ENCODE measurements at places on chromosomes 12 and 14.
A peak's percentile ranks its signal among the peaks of the same experiment; 100 is the strongest.

DNA sequence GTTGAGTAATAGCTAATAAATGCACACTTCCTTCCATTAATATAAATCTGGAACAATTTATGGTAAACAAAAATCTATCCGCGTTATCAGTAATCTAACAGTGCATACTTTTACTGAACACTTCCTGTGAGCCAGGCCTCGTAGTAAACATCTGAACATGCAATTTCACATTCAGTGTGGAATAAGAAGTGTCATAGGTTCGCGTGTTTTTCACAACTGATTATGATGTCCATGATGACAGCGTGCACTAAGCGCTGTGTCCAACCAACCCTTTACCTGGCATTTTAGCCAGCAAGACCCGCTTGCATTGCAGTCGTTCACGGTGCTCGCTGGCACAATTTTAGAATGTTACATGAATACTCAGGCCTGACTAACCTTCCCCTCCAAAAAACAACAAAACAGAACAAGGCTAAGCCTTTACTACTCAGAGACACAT lies 2.1 kb downstream of the PNMA1 start:
- DNase-seq, result peak; percentile 30

DNA sequence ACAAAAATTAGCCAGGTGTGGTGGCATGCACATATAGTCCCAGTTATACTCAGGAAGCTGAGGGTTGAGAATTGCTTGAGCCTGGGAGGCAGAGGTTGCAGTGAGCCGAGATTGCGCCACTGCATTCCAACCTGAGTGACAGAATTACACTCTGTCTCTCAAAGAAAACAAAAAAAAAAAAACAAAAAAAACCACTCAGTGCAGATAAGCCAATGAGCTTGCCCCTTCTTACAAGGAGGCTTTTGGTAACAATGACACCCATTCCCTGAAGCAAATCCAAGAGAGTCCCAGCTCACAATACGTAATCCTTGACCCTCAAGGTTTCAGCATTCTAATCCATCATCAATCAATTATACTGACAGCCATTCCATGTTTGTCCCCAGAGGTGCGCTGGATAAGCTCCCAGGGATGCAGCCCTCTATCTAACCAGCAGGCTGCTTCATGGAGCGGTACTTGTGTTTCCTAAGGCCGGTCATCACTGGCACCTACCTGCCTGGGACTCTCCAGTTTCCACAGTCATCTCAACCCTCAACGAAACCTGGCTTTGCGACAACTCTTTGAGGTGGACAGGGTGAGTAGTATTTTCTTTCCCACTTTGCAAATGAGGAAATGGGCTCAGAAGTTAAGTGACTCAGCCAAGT lies 12.4 kb downstream of the GCN1 start:
- no peak for DNase-seq

DNA sequence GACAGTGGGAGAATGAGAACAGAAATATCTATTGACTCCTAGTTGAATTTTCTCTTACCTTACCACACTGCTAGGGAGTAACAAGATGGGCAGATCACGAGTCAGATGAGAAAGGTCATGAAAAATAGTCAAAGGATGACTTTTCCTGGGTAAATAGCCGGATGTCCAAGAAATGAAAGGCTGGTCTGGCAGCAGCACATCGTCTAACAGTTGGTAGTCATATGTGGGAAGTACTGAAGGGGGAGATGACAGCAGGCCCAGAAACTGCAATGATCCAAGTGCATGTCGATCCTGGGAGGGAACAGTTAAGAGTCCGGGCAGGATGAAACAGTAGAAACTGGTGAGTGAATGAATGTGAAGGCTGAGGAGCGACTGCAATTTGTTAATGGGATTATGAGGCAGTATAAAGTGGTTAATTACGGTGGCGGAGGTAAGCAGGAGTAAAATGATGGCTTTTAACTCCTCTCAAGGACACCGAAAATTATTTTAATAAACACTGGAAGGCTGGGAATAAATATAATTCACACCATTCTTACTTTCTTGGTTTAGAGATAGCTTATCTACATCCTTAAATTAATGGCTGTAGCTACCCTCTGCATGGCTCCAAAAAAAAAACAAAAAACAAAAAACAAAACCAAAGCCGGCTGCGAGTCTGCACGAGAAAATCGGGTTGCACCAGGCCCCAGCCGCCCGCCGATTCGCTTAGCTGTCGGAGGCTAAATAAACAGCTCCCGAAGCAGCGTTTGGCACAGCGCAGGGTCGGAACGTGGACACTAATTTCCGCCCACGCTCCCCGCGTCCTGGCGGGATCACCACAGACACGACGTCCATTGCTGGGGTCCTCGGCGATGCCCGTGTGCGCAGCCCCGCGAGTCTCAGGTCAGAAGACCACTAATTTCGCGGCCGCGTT lies 1.0 kb upstream of the ERC1 start:
- DNase-seq, result peak; percentile 54

- DNase-seq, result no peak
Measured at GRCh38 chr14:83706231-83706954, 1823.6 kb upstream of the FLRT2 start.

- no peak for DNase-seq
Measured at GRCh38 chr14:87409393-87409792, 583.6 kb downstream of the GALC start.

DNA sequence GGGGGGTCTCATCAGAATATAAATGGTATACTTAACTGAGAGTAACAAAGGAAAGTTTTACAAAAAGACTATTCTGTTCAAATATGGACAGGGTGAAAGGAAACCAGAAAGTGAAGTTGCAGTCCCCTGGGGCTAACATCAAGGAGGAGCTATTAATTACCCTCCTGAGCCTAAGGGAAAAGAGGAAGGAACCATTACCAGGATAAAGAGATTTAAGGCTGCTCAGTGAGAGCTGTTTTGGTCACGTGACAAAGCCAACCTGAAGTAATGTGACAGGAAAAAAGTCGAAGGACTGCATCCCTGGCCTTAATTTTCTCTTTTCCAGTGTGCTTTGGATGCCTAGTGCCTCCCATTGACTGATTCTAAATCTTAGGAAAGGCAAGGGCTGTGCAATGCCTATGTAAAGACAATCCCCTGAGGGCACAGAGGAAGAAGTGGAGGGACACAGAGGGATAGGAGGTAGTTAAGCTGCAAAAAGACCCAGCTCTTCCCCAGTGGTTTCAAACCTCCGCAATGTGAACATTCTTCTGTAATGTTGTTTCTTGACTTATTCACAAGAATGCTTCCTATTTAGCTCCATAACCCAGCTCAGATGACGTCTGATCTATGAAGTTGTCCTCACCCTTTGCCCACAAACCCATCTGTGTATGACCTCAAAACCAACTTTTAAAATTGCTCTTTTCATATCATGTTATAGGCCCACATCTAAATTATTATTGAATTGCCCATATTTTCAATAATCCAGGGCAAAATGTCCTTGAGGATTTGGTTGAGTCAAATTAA lies 187.7 kb upstream of the DCN start:
- DNase-seq, result no peak

Data from CD4-positive, alpha-beta T cell treated with Interleukin-6 for 4 hours (primary cell).